ENCODE measurements at places on chromosomes 7 and 10.

DNA sequence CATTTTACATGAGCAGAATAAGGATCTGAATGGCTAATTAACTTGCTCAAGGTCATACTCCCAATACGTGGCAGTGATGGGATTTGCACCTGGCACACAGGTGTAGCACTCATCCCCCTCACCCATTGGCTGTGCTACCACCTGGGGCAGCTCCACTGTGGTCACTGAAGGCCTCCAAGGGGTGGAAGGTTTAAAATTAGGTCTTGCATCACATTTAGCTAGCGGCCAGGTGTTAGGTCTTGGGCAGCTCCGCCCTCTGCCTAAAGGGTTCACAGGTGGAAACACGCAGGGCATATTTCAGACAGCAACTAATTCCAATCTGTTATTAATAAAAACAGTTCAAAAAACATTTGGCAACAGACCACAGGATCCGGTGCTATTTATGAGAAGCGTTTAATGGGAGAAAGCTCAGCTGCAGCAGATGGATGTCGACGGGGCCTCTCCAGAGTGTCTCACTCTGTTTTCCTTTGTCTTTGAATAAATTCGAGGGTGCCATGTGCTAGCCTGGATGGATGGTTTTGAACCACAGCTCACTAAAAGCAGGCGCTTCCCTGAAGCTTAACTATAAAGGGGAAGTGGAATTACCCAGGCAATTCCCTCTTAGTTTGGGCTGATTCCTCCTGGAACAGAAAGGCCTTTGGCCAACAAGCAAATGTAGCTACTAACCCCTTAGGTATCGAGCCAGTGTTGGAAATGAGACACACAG lies 1017.6 kb downstream of the TYW1 start:
- no peak for DNase-seq

GRCh38 chr7:133081119-133081598 lies 731 bp downstream of the CHCHD3 start:
- DNase-seq = no peak

- DNase-seq = no peak
Observed at GRCh38 chr7:13563257-13563656, 426.2 kb downstream of the ETV1 start.

GRCh38 chr10:3500408-3500856 lies 284.6 kb downstream of the KLF6 start:
- no peak for DNase-seq
